ENCODE measurements at places on chromosomes 5 and 9.

DNA sequence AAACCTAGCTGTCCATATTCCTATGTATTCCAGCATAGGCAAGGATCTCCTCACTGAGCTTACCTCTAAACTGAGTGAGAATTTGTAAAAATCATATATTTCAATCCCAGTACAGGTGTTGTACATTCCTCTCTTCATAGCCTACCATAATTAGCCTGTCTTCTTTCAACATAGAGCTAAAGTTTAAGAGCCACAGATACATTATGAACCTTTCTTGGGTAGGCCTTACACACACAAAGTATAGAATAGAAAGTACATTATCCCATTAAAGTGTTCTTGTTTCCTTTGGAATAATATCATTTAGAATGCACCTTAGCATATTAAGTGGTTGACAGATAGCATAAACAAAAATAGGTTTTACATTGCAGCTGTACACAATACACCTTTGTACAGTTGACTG lies 282.1 kb upstream of the TMEM161B start:
- DNase-seq: no peak

- DNase-seq: no peak
Observed at GRCh38 chr9:118609355-118610044, 759.7 kb downstream of the BRINP1 start.

DNA sequence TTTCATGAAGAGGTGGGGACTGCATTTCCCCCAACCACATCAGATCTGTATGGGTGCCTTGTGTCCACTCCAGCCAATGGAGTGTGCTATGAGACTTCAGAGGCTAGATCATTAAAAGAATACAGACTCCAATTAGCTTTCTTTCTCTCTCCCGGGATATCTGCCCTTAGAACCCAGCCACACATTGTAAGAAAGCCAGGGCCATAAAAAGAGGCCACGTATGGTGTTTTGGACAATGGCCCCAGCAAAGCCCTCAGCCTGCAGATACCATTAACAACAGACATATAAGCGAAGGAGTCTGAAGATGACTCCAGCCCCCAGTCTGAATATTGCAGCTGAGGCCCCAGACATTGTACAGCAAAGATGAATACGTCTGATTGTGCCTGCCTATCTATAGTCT lies 21.5 kb downstream of the IL6ST start:
- no peak for DNase-seq

- DNase-seq: no peak
Observed at GRCh38 chr5:147372191-147372590, 137.4 kb downstream of the STK32A start.

- DNase-seq: no peak
Observed at GRCh38 chr5:17081142-17081541, 136.3 kb upstream of the BASP1 start.

Measured in activated CD8-positive, alpha-beta memory T cell treated with anti-CD3 and anti-CD28 coated beads for 1 hour (primary cell).